Activated T-cell treated with anti-CD3 and anti-CD28 coated beads, Interleukin-2, amount 50 U/mL, for 4 hours (primary cell): ENCODE measurements at places on chromosomes 5 and 9. TPM values are rescaled to one million over a fixed set of nuclear protein-coding genes. Genes with fewer than 3 reads are reported as not detected.

PCDHGA9 gene
- 0.16 TPM for total RNA-seq

CCDC69 gene
- total RNA-seq, result 20.0 TPM

CDH9 gene
- not detected for total RNA-seq

MRPL50 gene
- total RNA-seq, result 18.8 TPM

LURAP1L gene
- total RNA-seq, result not detected

SHC3 gene
- total RNA-seq, result 0.03 TPM

RNF183 gene
- not detected for total RNA-seq

LCN15 gene
- not detected for total RNA-seq

SLC34A3 gene
- total RNA-seq, result not detected

ADAMTS6 gene
- total RNA-seq, result 0.63 TPM

SCGB3A2 gene
- total RNA-seq, result not detected

TEK gene
- 0.05 TPM for total RNA-seq

DDX4 gene
- 0.79 TPM for total RNA-seq

MOCS2 gene
- 25.4 TPM for total RNA-seq

PLGRKT gene
- total RNA-seq, result 23.7 TPM

DMRT2 gene
- total RNA-seq, result not detected

PCDHA6 gene
- not detected for total RNA-seq

AHRR gene
- total RNA-seq, result 17.2 TPM

RAPGEF1 gene
- total RNA-seq, result 111 TPM

ROR2 gene
- total RNA-seq, result 0.10 TPM

CATSPER3 gene
- total RNA-seq, result 0.16 TPM

SLC1A3 gene
- total RNA-seq, result 1.4 TPM

TMEM252 gene
- total RNA-seq, result not detected

CYFIP2 gene
- total RNA-seq, result 160 TPM
